Pancreas (tissue), 10 donors: ENCODE measurements at places on chromosomes 11 and 22. TPM values are rescaled to one million over a fixed set of nuclear protein-coding genes. Genes with fewer than 3 reads are reported as not detected.

DNA sequence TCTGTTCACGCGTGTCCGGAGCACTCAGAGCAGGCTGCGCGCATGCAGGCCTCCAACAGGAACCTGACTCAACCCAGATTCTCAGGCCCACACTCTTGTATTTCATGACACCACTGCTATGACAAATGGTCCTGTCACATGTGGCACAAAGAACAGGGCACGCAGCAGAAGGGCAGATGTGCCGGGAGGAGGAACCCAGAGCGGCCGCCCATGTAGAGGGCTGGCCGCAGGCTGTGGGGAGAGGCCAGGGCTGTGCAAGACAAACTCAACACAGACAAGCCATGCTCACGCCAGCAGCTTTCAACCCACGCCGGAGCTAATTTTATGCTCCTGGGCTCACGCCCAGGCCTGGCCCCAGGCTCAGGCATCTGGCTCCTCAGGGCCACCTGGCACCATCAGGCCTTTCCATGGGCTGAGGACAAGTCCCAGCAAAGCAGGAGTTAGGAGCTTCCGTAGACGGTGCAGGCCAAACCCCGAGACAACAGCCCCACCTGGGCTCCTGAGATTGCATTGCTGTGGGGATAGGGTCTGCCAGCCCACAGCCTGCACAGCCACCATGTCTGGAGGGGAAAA is 40.0 kb downstream of the DUSP8 start:
- H3K27ac ChIP-seq = no peak overlapping the region
- H3K36me3 ChIP-seq = no peaks in the 10 kb centered on the region
- H3K27me3 ChIP-seq = no peaks in the 10 kb centered on the region
- peak; percentile 29 for DNase-seq
- H3K4me1 ChIP-seq = no peaks in the 10 kb centered on the region
- no peak overlapping the region for H3K4me3 ChIP-seq

DNA sequence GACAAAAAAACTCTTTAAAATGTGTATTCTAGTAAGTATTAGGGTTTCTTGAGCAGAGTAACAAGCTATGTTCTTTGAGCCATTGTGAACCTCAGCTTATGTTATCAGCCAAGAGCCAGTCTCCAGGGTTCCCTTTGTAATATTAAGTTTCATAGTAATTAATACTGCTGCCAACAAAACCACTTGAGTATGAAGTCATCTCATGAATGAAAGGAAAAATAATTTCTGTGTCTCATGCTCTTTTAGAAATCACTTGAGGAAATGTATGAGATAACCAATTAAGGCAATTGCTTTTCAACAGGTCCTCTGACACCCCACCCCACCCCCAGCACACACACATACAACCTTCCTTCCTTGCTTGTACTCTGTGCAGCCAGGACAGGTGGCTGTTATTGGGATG is 59.9 kb downstream of the BBOX1 start:
- no peaks in the 10 kb centered on the region for H3K4me1 ChIP-seq
- H3K27me3 ChIP-seq = no peaks in the 10 kb centered on the region
- no peak overlapping the region for H3K4me3 ChIP-seq
- no peaks in the 10 kb centered on the region for H3K36me3 ChIP-seq
- no peak for DNase-seq

DNA sequence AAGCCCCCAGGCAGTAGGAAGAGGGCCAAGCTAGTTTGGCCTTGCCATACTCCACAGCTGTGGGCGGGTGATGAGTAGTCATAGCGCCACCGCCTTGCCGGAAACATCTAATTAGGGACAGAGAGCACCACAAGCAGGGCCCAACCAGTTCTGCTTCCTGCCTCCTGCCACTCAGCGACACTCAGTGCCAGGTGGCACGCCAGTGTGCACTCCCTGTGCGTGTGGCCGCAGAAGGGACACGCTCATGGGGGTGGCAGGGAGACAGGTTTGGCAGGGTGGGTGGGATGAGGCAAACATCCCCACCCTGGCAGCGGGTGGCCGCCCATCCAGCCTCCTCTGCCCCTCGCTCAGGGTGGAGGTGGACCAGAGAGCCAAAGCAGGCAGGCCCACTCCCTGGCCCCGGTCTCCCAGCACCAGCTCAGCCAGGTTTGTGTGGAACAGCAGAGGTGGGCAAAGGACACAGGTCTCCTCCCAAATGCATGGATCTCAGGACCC is 4.9 kb downstream of the OVOL1 start:
- peaks cover 6% of the 10 kb centered on the region for H3K4me1 ChIP-seq
- H3K36me3 ChIP-seq = peaks cover 9% of the 10 kb centered on the region
- H3K4me3 ChIP-seq = no peak overlapping the region
- no peak for DNase-seq

GRM5 gene
- total RNA-seq = not detected

GRCh38 chr22:43185860-43186261 is 1.1 kb downstream of the TTLL12 start:
- peak overlapping the region; percentile 63 for H3K4me3 ChIP-seq
- H3K4me1 ChIP-seq = peaks cover 4% of the 10 kb centered on the region
- no peaks in the 10 kb centered on the region for H3K36me3 ChIP-seq

DNA sequence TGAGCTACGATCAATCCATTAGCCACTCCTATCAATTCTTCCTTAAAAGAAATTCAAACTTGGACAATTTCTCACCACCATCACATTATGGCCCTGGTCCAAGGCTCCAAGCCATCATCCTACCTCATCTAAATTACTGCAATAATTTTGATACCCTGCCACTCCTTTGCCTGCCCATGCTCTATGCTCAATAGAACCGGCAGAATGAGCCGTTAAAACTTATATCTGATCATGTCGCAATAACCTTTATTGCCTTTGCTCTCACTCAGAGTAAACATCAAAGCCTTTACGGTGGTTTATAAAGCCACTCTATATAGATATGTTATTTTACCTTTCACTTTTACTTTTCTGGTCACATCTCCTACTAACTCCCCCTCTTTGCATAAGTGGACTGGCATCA is 2392.1 kb upstream of the RAG2 start:
- H3K4me3 ChIP-seq = no peak overlapping the region
- no peak overlapping the region for H3K27ac ChIP-seq
- DNase-seq = no peak
- no peaks in the 10 kb centered on the region for H3K36me3 ChIP-seq
- H3K27me3 ChIP-seq = no peaks in the 10 kb centered on the region
- H3K4me1 ChIP-seq = no peaks in the 10 kb centered on the region

USH1C gene
- total RNA-seq = 9.5 TPM
